Left ventricle myocardium inferior (tissue), 1 donor: ENCODE measurements at places on chromosomes 16 and 17.
A peak's percentile ranks its signal among the peaks of the same experiment; 100 is the strongest.

- no peak overlapping the region for H3K4me3 ChIP-seq
- no peaks in the 10 kb centered on the region for H3K36me3 ChIP-seq
- H3K4me1 ChIP-seq, result peaks cover 18% of the 10 kb centered on the region
- H3K27ac ChIP-seq, result no peak overlapping the region
- DNase-seq, result no peak
Measured at GRCh38 chr16:79757163-79757562, 156.6 kb upstream of the MAF start.

GRCh38 chr16:88456356-88457292, 3.5 kb downstream of the ZFPM1 start:
- peaks cover 47% of the 10 kb centered on the region for H3K4me1 ChIP-seq
- peak overlapping the region; percentile 76 for H3K4me3 ChIP-seq
- DNase-seq, result no peak
- H3K27me3 ChIP-seq, result no peaks in the 10 kb centered on the region

DNA sequence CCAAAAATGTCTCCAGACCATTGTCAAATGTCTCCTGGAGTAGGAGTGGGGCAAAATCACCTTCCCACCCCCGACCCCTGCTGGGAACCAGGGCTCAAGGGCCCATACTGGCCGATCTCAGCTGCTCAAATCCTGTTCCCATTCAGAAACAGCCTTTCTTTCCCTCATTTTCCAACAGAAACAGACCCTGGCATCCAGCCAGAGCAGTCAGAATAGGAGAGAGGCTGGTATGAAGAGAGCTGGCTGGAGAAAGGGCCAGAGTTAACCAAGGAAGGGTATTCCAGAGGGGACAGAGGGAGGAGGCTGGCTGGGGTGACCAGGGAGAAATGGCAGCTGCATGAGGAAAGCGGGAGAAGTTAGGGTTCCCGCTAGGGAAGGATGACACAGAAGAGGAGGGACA, 199.1 kb downstream of the XYLT1 start:
- no peak overlapping the region for H3K4me3 ChIP-seq
- H3K36me3 ChIP-seq, result no peaks in the 10 kb centered on the region
- no peak overlapping the region for H3K27ac ChIP-seq
- no peaks in the 10 kb centered on the region for H3K27me3 ChIP-seq

GRCh38 chr17:61393904-61394629, 5.6 kb upstream of the TBX2 start:
- H3K27ac ChIP-seq, result peak overlapping the region; percentile 85
- H3K4me3 ChIP-seq, result no peak overlapping the region
- peaks cover 51% of the 10 kb centered on the region for H3K27me3 ChIP-seq
- no peaks in the 10 kb centered on the region for H3K36me3 ChIP-seq

DNA sequence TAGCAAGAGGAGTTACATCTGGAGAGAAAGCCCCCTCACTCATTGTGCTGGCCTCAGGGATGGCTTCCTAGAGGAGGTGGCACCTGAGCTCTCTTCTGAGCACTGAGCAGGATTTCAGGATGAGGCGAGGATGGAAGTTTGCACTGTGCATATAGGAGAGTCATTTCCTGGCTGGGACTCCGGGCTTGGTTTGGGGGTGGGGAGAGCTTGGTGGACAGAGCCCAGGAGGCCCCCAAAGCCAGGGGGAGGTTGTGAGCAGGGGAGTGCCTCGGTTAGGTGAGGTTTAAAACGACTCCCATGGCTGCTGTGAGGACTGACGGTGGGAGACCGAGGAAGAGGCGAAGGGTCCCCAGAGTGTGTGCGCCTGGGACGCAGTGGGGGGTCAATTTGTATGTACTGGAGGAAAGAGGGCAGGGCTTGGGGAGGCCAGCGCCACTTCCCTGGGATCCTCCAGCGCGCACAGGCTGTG, 1.2 kb downstream of the CAMKK1 start:
- H3K4me3 ChIP-seq, result peak overlapping the region; percentile 88
- H3K27ac ChIP-seq, result peak overlapping the region; percentile 90
- no peaks in the 10 kb centered on the region for H3K27me3 ChIP-seq
- no peak for DNase-seq
- peaks cover 93% of the 10 kb centered on the region for H3K4me1 ChIP-seq
- no peaks in the 10 kb centered on the region for H3K36me3 ChIP-seq

DNA sequence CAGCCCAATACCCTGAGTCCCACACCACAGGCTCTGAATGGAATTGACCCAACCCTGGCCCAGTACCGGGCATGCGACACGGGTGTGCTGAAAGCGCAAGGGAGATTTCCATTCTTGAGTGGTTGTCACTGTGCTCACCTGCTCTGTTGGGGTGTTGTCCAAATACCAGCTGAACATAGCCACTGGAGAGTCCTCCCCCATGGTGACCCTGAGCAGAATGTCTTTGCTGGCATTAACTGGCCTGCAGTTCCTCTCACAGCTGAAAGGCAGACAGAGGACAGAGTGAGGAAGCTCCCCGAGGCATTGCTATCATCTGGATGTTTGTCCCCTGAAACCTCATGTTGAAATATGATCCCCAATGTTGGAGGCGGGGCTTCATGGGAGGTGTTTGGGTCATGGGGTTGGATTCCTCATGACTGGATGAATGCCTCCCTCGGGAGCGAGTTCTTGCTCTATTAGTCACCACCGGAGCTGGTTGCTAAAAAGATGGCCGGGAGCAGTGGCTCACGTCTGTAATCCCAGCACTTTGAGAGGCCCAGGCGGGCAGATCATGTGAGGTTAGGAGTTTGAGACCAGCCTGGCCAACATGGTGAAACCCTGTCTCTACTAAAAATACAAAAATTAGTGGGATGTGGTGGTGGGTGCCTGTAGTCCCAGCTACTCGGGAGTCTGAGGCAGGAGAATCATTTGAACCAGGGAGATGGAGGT, 57.3 kb upstream of the BCO1 start:
- peak; percentile 81 for DNase-seq
- no peaks in the 10 kb centered on the region for H3K27me3 ChIP-seq
- peaks cover 9% of the 10 kb centered on the region for H3K4me1 ChIP-seq
- H3K36me3 ChIP-seq, result no peaks in the 10 kb centered on the region
- peak overlapping the region; percentile 89 for H3K27ac ChIP-seq

DNA sequence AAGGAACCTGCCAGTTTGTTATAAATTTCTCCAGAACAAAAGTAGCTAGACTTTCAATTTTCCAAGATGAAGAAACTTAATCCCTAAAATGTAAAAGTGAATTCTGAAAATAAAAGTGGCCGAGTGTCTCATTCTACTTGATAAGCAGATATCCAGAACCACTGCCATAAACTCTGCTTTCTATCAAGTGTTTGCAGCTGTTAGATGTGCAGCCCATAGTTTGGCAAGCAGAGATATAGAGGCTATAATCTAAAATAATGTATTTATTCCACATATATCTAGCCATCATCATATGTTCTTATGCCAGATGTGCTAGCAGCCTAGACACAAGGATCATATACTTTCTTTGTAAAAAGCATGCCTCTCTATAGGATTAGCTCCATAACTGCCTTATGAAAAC, 14.7 kb upstream of the FBXL20 start:
- H3K27me3 ChIP-seq, result no peaks in the 10 kb centered on the region
- peaks cover 97% of the 10 kb centered on the region for H3K36me3 ChIP-seq
- no peak overlapping the region for H3K27ac ChIP-seq
- no peak for DNase-seq

- H3K27ac ChIP-seq, result no peak overlapping the region
- peak; percentile 26 for DNase-seq
- H3K4me1 ChIP-seq, result peaks cover 42% of the 10 kb centered on the region
- no peak overlapping the region for H3K4me3 ChIP-seq
- H3K27me3 ChIP-seq, result no peaks in the 10 kb centered on the region
- H3K36me3 ChIP-seq, result no peaks in the 10 kb centered on the region
Measured at GRCh38 chr17:9177212-9177611, 155.9 kb downstream of the NTN1 start.

- no peak for DNase-seq
- H3K4me1 ChIP-seq, result peaks cover 20% of the 10 kb centered on the region
- no peaks in the 10 kb centered on the region for H3K27me3 ChIP-seq
- H3K36me3 ChIP-seq, result no peaks in the 10 kb centered on the region
- no peak overlapping the region for H3K4me3 ChIP-seq
Measured at GRCh38 chr16:12507366-12507765, 296.3 kb downstream of the CPPED1 start.

GRCh38 chr17:60941028-60941427, 263.4 kb downstream of the BCAS3 start:
- no peaks in the 10 kb centered on the region for H3K36me3 ChIP-seq
- peak overlapping the region; percentile 2 for H3K4me3 ChIP-seq
- peak; percentile 38 for DNase-seq
- H3K27ac ChIP-seq, result peak overlapping the region; percentile 76
- no peaks in the 10 kb centered on the region for H3K27me3 ChIP-seq
- peaks cover 29% of the 10 kb centered on the region for H3K4me1 ChIP-seq

- H3K4me1 ChIP-seq, result peaks cover 71% of the 10 kb centered on the region
- no peaks in the 10 kb centered on the region for H3K27me3 ChIP-seq
- H3K27ac ChIP-seq, result peak overlapping the region; percentile 75
- DNase-seq, result no peak
Measured at GRCh38 chr17:29155227-29155965, 24.8 kb downstream of the MYO18A start.

- H3K4me3 ChIP-seq, result no peak overlapping the region
- no peak for DNase-seq
Measured at GRCh38 chr16:16008666-16009065, 59.2 kb downstream of the ABCC1 start.

- no peaks in the 10 kb centered on the region for H3K36me3 ChIP-seq
- H3K4me3 ChIP-seq, result no peak overlapping the region
- H3K4me1 ChIP-seq, result peaks cover 3% of the 10 kb centered on the region
- no peak for DNase-seq
Measured at GRCh38 chr16:77946823-77947222, 75.5 kb upstream of the CLEC3A start.

- no peaks in the 10 kb centered on the region for H3K36me3 ChIP-seq
- no peak for DNase-seq
- no peaks in the 10 kb centered on the region for H3K4me1 ChIP-seq
- no peak overlapping the region for H3K27ac ChIP-seq
- H3K4me3 ChIP-seq, result no peak overlapping the region
Measured at GRCh38 chr16:75916451-75916850, 190.2 kb upstream of the CPHXL start.

- peaks cover 67% of the 10 kb centered on the region for H3K27me3 ChIP-seq
- H3K27ac ChIP-seq, result no peak overlapping the region
- DNase-seq, result no peak
- peaks cover 36% of the 10 kb centered on the region for H3K4me1 ChIP-seq
Measured at GRCh38 chr16:54288835-54289241, 2.3 kb upstream of the IRX3 start.

GRCh38 chr17:71959154-71959553, 161.7 kb upstream of the SOX9 start:
- peaks cover 9% of the 10 kb centered on the region for H3K4me1 ChIP-seq
- no peaks in the 10 kb centered on the region for H3K36me3 ChIP-seq
- no peak overlapping the region for H3K27ac ChIP-seq
- no peak for DNase-seq

GRCh38 chr16:670485-671352, 2.8 kb downstream of the RHOT2 start:
- H3K4me1 ChIP-seq, result peaks cover 42% of the 10 kb centered on the region
- no peaks in the 10 kb centered on the region for H3K27me3 ChIP-seq
- H3K36me3 ChIP-seq, result peaks cover 55% of the 10 kb centered on the region
- no peak overlapping the region for H3K27ac ChIP-seq

DNA sequence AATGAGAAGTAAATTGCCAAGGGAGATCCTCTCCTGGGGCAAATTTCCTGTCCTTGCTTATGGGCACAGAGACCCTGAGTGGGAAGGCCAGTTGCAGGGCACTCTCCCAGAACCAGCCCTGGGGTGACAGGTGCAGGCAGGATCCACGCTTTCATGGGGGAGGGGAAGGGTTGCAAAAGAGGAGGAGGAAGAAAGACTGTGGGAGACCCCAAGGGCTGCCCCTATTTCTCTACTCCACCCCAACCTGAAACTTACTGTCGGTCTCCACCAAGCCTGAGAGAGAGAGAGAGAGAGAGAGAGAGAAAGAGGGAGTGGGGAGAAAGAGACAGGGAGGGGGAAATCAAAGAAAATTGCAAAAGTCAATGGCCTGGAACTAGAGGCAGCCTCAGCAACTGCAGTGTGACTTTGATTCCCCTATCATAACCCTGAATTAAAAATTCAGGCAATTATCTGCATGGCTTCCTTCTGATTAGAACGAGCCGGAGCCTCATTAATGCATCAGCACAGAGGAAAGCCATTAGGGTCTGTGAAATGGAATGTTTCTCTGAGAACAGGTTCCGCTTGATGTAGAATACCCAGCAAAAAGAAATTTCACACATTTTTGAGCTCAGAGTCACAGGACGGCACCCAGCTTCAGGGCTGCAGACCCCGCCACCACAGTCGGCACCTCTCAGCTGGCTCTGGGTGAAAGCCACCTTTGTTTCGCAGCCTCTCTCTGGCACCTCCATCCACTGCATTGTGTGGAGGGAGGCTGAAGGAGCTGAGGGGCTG, 45.1 kb upstream of the HNF1B start:
- peaks cover 83% of the 10 kb centered on the region for H3K27me3 ChIP-seq
- H3K36me3 ChIP-seq, result no peaks in the 10 kb centered on the region
- no peak for DNase-seq
- no peak overlapping the region for H3K4me3 ChIP-seq

GRCh38 chr17:77609553-77610517, 348.7 kb upstream of the TNRC6C start:
- H3K36me3 ChIP-seq, result no peaks in the 10 kb centered on the region
- DNase-seq, result no peak
- peak overlapping the region; percentile 51 for H3K27ac ChIP-seq
- peaks cover 9% of the 10 kb centered on the region for H3K4me1 ChIP-seq
- H3K4me3 ChIP-seq, result no peak overlapping the region

GRCh38 chr17:82301916-82302567, 15.4 kb downstream of the CD7 start:
- H3K4me1 ChIP-seq, result peaks cover 30% of the 10 kb centered on the region
- no peak for DNase-seq
- H3K27ac ChIP-seq, result no peak overlapping the region
- no peaks in the 10 kb centered on the region for H3K36me3 ChIP-seq
- H3K27me3 ChIP-seq, result peaks cover 26% of the 10 kb centered on the region
- no peak overlapping the region for H3K4me3 ChIP-seq

DNA sequence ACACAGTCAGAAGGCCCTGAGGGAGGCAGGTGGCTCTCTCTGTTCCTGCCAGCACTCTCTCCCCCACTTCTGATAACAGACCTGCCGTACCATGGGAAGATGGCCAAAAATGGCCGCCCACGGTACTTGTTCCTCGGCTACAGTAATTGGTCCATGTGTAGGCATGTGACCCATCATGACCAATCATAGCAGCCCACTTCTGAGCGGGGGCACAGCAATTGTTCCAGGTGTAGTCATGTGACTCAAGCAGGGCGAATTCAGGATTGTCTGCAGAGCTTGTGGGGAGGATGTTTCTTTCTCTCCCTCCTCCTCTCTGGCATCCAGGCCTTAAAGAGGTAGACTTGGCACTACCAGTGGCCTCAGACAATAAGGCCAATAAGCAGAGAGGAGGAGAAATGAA, 250.4 kb downstream of the MRTFB start:
- no peaks in the 10 kb centered on the region for H3K27me3 ChIP-seq
- H3K36me3 ChIP-seq, result no peaks in the 10 kb centered on the region
- peak; percentile 74 for DNase-seq
- peak overlapping the region; percentile 68 for H3K27ac ChIP-seq
- no peak overlapping the region for H3K4me3 ChIP-seq
- peaks cover 47% of the 10 kb centered on the region for H3K4me1 ChIP-seq

- no peak overlapping the region for H3K4me3 ChIP-seq
- H3K36me3 ChIP-seq, result no peaks in the 10 kb centered on the region
- no peaks in the 10 kb centered on the region for H3K4me1 ChIP-seq
- H3K27me3 ChIP-seq, result no peaks in the 10 kb centered on the region
- no peak for DNase-seq
Measured at GRCh38 chr17:30550512-30551273, 73.5 kb downstream of the GOSR1 start.
